ENCODE measurements at places on chromosomes 6 and 20. TPM values are rescaled to one million over a fixed set of nuclear protein-coding genes. Genes with fewer than 3 reads are reported as not detected.

GRCh38 chr20:60480950-60481742, 522.9 kb downstream of the CDH26 start:
- no peak for DNase-seq

Gene KCNQ5
- 2.3 TPM for total RNA-seq

- peak; percentile 16 for DNase-seq
Observed at GRCh38 chr6:141326426-141326825, 806.3 kb upstream of the GJE1 start.

Gene PMEPA1
- 83.8 TPM for total RNA-seq

- peak; percentile 11 for DNase-seq
Observed at GRCh38 chr6:94272327-94272726, 853.0 kb upstream of the EPHA7 start.

DNA sequence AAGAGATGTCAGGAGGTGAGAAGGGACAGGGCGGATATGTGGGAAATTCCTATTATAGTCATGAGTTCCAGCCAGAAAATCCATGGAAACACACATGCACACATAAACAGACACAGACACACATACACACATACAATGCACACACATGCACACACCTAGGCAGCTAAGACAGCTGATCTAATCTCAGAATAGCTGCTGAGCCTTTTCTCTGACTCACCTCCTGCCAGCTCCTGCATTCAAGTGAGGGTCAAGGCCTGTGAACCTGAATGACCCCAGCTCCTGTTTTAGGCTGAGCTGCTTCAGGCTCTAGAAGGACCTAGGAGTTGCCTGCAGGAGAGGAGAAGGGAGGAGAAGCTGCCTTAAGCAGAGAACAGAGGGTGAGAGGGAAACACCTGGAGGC, 21.6 kb upstream of the RAET1L start:
- no peak for DNase-seq

DNA sequence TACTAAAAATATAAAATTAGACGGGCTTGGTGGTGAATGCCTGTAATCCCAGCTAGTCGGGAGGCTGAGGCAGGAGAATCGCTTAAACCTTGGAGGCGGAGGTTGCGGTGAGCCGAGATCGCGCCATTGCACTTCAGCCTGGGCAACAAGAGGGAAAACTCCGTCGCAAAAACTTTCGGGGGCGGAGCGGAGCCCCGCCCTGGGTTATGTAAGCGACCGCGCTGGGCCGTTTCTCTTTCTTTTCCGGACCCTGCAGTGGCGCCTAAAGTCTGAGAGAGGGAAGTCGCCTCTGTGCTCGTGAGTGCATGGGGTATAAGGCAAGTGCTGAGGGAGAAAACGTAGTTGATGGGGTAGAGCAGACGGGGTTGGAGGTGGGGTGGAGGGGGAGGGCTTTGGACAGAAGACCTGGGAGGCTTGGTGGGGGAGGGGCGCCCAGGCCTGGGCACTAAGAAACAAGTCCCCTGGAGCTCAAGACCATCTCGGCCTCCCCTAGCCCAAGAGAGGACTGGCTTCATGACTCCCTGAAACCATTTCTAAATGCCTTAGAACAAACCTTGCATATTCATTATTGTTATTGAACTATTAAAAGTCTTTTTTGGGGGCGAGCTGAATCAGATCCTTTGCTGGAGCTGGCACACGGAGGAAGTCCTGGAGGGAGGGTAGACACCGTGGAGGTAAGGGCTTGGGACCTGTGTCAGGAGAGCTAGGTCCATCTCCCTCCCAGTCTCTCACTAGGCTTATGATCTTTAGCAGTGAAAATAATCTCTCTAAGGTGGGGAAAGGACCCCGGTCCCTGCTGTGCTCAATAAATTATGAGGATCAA, 2.7 kb upstream of the MICA start:
- DNase-seq: peak; percentile 81

- DNase-seq: no peak
Observed at GRCh38 chr20:62227591-62227976, 7.5 kb upstream of the HRH3 start.

- DNase-seq: no peak
Observed at GRCh38 chr20:56806952-56807517, 177.9 kb downstream of the TFAP2C start.

GRCh38 chr6:151240791-151241642, 1.2 kb downstream of the AKAP12 start:
- peak; percentile 40 for DNase-seq

Gene PLCB4
- total RNA-seq: 27.2 TPM

- no peak for DNase-seq
Observed at GRCh38 chr6:168949981-168950857, 303.4 kb downstream of the THBS2 start.

Gene SLC12A5
- 0.32 TPM for total RNA-seq

DNA sequence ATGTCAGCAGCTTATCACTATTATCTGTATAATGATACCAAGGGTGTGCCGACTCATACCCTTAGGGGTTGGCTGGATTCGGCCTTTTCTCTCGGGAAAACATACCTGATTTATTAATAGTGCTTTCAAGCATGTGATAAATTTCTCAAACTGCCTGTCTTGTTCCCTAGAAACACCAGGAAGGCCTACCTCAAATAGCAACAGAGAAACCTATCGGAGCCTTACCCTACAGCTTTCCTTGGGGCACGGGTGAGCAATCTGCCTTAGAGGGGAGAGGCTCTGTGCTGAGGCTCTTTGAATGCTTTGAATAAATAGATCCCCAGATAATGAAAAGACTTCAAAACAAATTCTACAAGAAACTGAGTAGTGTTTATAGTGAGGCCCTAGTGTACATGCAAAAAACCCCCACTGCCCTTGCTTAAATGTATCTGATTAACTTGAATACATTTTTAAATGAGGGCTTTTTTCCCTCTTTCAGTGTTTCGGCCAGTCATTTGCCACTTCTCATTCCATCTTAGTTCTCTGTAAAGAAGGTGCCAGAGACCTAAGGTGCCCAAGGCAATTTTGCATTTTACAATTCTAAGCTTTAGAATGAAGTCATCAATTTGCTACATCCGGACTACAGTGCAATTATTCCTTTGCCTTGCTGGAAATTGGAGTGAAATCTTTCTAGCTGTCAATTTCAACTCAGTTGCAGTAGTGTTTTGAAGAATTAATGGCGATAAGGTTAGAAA, 320.1 kb downstream of the ESR1 start:
- no peak for DNase-seq

- no peak for DNase-seq
Observed at GRCh38 chr20:47789081-47789763, 3.9 kb upstream of the SULF2 start.

Gene C20orf204
- 1.7 TPM for total RNA-seq

DNA sequence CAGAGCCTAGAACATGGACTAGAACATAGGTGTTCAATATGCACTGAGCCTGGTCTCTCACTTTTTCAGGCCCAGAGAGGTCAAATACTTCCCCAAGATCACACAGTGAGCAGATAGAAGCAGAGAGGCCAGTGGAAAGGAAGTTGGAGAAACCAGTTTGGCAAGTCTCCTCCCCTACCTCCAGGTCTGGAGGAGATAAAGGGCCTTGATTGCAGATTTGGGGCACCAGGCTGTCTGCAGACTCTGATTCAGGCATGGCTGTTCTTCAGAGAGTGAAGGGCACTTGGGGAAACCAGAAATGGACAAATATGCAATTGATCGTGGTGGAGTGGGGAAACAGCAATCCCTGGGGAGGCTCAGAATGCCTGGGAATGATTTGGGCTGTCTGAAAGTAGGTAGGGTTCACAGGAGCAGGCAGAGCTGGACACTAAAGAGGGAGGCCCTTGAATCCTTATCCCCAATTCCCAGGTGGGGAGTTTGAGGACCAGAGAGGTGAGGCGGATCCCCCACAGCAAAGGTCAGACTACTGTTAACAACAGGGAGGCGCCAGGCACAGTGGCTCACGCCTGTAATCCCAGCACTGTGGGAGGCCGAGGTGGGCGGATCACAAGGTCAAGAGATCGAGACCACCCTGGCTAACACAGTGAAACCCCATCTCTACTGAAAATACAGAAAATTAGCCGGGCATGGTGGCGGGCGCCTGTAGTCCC, 2.3 kb downstream of the PEDS1 start:
- DNase-seq: peak; percentile 54

- no peak for DNase-seq
Observed at GRCh38 chr20:31872406-31872805, 2.0 kb downstream of the TTLL9 start.

DNA sequence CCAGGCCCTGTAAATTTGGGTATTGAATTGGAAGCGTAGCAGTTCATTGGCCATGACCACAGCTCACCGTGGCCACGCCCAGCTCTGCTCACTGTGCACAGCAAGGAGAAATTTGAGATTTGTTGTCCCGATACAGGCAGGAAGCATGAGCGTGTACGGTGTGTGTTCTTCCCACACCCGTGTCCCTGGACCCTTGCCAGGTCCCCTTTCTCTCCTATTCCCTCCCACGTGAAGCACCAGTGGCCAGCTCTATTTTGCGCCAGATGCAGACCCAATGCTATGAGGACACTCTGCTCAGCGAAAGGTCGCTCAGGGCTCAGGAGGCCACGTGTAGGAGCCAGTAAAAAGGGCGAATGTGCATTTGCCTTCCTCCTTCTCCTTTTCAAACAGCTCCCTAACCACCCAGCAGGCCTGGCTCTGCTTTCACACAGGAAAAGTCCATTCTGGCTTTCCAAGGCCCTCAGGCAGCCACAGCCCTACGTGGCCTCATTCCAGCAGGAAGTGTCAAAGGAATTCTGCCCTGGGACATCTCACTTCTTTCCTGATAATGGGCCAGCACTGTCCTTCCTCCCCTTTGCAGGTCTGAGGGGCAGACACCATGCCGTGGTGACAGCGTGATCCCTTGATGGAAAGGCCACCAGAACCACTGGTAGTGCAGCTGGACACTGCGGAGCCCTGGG, 499.2 kb upstream of the CDH4 start:
- DNase-seq: no peak

DNA sequence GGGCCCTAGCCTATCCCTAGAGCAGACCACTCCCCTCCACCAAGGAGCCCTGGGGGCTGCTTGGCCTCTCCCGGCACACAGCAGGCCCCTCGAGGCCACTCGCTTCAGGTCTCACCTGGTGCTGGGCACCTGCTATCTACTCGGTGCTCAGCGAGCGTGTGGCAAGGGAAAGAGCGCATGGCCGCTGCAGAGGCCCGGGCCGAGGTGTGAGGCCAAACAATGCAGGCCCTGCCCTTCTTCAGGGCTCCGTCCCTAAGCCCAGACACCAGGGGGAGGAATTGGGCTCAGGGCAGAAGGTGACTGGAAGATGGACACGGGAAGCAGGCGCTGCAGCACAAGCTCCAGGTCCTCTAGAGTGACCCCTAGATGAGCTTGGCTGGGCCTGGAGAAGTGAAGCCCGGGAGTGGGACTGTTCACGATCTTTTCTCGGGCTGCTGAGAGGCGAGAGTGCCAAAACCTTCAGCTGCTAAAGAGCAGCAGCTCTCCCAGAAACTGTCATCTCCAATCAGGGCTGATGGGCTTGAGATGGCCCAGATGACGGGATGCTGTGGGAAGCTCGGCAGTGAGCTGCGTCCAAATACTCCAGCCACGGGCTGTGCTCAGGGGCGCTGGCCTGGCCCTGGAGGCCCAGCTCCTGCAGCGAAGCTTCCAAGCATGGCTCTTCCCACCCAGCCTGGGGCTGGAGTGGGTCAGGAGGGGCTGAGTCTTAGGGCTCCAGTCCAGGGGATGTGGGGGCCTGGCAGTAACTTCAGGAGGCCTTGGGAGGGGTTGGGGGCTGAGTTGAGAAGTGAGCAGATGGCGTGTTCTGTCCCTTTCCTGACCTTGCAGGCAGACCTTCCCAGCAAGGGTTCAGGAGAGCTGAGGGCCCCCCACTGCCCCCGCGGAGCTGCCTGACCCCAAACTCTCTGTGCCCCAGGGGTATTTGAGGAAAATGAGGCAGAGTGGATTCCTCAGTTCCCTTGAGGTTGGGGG, 43.7 kb downstream of the APCDD1L start:
- DNase-seq: peak; percentile 67

Gene WFDC8
- not detected for total RNA-seq

GRCh38 chr20:61271312-61272231, 19.5 kb downstream of the CDH4 start:
- no peak for DNase-seq

Gene DPPA5
- total RNA-seq: not detected

- DNase-seq: no peak
Observed at GRCh38 chr6:45571159-45571558, 193.4 kb upstream of the SUPT3H start.

Gene CST7
- 4.3 TPM for total RNA-seq

GRCh38 chr6:71396410-71396801, 107.8 kb downstream of the OGFRL1 start:
- DNase-seq: no peak

- no peak for DNase-seq
Observed at GRCh38 chr20:14536738-14537137, 199.3 kb upstream of the FLRT3 start.

DNA sequence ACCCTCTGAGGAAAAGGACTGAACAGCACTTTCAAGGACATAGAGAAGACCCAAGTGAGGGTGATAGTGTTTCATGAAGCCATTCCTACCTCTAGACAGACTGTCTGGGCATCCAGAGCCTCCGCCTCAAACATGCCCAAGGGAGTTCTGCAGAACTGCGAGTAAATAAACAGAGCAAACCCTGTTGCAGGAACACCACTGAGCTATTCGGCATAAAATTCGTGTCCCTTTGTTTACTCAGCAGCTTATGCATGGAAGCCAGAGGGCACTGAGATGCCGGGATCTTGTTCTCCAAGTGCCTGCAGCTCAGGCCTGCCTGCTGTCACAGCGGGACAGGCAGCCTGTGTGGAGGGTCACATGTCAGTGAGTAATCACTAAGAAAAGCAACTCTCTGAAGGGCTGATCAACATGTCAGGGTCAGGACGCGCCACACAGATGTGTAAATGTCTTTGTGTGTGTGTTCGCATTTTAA, 164.9 kb upstream of the HEY2 start:
- DNase-seq: no peak

DNA sequence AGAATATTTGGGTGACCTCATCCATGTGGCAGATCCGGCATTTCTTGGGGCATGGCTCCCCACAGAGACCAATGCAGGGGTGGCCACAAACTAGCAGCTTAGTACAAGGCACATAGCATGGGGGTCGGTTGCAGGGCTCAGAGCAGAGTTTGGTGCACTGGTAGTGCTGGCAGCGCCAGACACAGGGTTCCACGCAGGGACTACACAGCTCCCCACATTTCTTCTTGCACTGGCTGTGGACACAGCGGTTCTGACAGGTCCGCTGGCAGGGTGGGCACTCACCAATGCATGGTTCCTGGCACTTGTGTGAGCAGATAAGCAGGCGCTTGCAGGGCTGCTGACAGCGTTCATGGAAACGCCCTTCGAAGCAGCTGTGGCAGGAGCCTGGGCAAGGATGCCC, 29.1 kb downstream of the DDX27 start:
- DNase-seq: no peak

All from mucosa of gallbladder (tissue), 1 donor.